ENCODE measurements at places on chromosomes 5 and 9.

- DNase-seq: no peak
These were observed 79.8 kb downstream of the RICTOR start for GRCh38 chr5:38994324-38994927.

- DNase-seq: no peak
These were observed 13.3 kb downstream of the SURF6 start for GRCh38 chr9:133322701-133323100.

GRCh38 chr5:158880483-158881001 lies 219.2 kb downstream of the EBF1 start:
- DNase-seq: no peak

- no peak for DNase-seq
These were observed 211.5 kb downstream of the MED10 start for GRCh38 chr5:6166698-6167394.

DNA sequence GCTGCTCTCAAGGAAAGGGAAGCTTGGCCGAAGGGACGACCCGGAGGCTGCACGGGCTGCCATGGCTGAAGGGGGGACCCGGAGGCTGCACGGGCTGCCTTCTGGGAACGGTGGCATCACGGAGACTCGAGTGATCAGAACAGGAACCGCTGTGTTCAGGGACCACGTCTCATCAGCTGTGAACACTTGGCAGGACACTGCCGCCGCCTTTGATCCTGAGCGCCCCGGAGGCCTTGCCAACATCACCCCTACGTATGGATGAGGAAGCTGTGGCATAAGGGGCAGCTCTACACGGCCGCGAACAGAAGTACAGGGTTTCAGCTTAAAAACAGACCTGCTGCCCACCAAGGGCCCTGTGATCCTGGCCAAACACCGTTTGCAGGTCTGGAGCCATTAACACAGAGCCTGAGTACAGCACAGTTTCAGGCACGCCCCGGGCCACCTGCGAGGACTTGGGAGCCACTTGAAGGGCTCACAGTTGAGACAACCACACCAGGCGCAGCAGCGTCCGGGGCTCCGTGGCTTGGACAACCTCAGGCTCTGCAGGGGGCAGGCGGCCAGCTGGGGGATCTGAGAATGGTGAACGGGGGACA lies 23.9 kb upstream of the TERT start:
- DNase-seq: no peak

DNA sequence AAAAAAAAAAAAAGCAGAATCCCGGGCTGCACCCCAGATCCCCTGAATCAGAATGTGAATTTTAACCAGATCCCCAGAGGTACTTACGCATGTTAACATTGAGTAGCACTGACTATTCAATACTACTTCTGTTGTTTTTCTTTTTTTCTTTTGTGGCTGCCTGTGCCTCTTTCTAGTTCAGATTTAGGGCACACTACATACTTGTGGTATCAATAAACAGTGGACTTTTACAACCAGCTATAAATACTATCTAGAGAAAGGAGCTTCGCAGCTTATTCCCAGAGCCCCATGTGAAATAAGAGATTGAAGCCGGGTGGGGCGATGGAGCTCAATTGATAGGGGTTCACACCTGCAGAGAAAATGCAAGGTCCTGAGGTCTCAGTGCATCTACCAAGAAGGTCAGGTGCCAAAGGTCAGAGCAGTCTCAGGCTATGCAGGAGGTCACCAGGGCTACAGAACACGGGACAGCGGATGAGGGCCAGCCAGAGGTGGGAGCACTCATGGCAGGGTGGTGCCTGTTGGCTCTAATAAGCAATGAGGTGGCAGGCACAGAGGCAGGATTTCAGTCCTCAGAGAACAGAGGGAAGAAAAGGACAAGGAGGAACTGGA lies 22.3 kb downstream of the WWC1 start:
- no peak for DNase-seq

DNA sequence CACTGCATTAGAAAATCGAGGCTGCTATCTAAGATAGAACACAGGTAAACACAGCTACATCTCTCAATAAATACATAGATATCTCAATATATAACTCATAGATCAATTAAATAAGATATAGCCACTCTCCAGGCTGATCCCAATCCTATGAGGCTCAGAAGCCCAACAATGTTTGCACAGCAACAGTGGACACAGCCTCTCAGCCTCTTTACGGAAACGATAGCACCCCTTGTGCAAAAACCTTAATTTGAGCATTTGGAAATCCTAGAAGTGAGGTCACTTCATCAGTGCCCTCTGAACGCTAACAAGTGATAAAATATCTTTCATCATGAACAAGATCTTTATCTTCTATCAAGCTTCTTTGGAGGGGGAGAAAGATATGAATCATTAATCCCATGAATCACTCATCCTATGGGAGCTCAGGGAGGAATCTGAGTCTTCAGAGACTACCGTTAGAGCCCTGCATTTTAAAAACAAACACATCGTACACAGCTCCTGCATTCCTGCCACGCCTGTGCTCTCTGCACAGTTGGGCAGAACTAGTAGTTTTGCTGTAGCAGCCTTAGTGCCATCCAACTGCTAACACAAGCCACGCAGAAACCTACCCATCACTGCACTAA lies 71.4 kb downstream of the MED27 start:
- no peak for DNase-seq

DNA sequence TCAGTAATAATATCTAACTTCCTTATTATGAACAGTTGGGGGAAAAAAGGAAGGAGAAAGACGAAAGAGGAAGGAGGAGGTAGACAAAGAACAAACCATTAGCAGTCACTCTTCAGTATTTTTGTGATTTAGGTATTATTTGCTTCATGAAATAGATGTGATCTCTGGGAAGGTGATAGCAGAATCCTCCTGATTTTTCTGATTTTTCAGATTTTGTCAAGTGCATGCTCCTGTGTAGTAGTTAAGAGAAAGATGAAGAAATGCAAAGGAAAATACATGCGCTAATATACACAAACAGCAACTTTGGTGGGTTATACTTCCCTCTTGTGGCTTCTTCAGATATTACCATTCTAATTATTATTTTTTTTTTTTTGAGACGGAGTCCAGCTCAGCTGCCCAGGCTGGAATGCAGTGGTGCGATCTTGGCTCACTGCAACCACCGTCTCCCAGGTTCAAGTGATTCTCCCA lies 31.6 kb downstream of the LMNB1 start:
- no peak for DNase-seq

- DNase-seq: no peak
These were observed 35.0 kb upstream of the DMRT1 start for GRCh38 chr9:806285-807156.

- DNase-seq: no peak
These were observed 76.7 kb upstream of the CXCL14 start for GRCh38 chr5:135655468-135655815.

- DNase-seq: no peak
These were observed 168.2 kb downstream of the SREK1 start for GRCh38 chr5:66312266-66312665.

DNA sequence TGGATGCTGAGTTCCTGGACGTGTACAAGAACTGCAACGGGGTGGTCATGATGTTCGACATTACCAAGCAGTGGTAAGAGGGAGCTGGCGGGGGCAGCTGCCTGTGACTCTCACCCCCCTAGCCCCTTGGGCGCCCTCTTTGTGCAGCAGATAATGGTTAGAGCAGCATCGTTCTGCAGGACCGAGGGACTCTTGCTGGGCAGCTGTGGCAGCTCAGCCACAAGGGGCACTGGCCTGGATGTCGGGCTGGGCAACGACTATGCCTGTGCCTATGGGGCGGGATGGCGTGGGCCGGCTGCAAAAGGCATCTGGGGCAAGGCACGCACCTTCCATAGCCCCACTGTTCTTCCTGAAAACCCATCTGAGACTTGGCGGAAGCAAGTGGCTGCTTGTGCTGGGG lies 12.9 kb upstream of the AJM1 start:
- DNase-seq: no peak

DNA sequence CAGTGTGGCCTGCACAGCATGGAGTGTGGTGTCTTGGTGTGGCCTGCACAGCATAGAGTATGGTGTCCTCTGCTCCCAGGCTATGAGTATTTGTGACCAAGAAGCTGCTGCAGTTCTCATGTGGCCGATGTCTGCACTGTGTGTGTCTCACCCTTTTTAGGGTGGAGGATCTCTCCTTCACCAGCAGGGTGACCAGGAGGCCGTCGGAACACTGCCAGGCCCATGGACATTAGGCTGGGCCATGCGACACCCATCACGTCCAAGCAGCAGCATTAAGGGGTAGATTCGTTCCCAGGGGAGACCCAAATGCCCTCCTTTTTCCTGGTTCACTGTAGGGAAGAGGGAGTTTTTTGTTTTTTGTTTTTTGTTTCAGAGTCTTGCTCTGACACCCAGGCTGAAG lies 115.3 kb upstream of the SPIN1 start:
- DNase-seq: no peak

- DNase-seq: no peak
These were observed 389.6 kb downstream of the KDM4C start for GRCh38 chr9:7147121-7148090.

GRCh38 chr9:94881023-94881422 lies 154.5 kb downstream of the AOPEP start:
- no peak for DNase-seq

DNA sequence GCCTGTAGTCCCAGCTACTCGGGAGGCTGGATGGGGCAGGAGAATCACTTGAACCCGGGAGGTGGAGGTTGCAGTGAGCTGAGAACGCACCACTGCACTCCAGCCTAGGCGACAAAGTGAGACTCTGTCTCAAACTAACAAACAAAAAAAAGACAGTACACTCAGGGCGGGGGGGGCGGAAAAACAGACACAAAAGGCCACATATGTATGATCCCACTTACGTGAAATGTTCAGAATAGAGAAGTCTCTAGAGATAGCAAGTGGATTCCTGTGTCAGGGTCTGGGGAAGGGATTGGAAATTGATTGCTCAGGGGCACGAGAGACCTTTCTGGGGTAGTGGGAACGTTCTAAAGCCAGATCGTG lies 9.0 kb upstream of the LCN1 start:
- no peak for DNase-seq

GRCh38 chr5:141354900-141355469 lies at the start of gene PCDHGA4:
PCDHGA4 (plus strand) TSS chr5:141355021; CDS start chr5:141355108, 87 bp downstream.
- no peak for DNase-seq

DNA sequence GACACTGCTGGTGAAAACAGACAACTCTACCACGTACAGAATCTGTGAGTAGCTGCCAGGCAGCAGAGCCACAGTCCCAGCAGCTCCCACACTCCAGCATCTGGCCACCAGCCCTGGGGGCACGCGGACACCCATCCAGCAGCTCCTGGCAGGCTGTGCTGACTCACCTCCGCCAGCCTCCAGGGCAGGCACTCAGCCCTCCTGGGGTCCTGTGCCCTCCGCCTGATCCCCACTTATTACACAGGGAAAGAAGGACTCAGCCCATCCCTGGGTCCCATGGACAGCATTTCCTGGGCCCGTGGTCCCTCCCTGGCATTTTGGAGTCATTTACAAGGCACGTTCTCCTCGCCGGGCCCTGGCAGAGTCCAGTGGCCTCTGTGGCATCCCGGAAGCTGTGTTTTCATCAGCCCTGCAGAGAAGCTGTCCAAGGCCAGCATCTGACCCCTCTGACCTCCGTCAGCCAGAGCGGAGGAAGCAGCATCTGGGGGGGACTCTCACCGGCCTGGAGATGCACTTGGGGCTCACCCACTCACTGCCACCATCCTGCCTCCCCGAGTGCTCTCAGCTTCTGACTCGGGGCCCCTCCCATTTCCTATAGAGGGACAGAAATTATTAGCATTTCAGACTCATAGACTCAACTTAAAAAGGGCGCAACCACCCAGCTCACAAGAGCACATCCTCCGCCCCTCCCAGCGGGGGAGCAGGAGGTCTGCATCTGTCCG lies 21.6 kb downstream of the PAEP start:
- DNase-seq: no peak

GRCh38 chr5:170463426-170463825 lies 40.4 kb upstream of the KCNIP1 start:
- DNase-seq: no peak

- no peak for DNase-seq
These were observed 152.6 kb upstream of the MAST4 start for GRCh38 chr5:66443462-66444130.

- DNase-seq: no peak
These were observed 312.4 kb downstream of the DOCK8 start for GRCh38 chr9:526904-527591.

- DNase-seq: no peak
These were observed 122.9 kb upstream of the NFIL3 start for GRCh38 chr9:91546574-91546973.

GRCh38 chr5:74582853-74583252 lies 57.7 kb downstream of the ENC1 start:
- DNase-seq: no peak

DNA sequence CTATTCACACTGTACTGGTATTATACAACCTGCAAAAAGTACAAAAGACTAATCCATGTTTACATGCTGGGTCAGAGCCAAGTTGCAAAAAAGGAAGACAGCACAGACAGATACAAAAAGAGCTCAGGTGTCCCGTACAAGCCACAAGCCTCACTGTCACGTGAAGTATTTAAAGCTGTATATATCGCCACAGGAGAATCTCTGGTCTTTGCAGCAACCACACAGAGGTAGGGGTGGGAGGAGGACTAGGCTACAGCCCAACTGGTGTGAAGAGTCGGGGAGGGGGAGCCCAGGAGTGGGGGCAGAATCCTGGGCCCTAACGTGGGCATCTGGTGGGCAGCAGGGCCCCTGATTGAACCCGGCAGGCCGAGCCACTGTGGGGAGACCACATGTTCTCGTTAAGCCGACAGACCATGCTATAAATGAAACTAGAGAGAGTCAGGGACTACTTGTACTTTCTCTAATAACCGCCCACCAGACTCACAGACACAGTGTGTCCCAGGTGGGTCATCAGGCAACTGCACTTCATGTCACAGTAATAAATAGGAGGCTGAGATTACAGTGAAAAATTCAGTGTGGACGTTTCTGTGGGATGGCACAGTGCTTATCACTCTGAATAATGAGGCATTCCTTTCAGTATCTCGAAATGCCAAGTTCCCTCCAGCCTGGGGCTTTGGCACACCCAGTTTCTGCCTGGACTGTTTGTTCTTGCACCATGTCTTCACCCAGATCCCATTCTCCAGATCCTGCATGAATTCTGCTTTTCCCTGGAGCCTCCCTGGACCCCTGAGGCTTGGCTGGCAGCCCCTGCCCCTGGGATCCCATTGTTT lies 79.3 kb upstream of the SH3PXD2B start:
- no peak for DNase-seq

GRCh38 chr5:143447983-143448382 lies 44.5 kb upstream of the NR3C1 start:
- DNase-seq: no peak

All from esophagus squamous epithelium (tissue), 5 donors.